ENCODE measurements at places on chromosomes 7 and 10.

GRCh38 chr10:58993480-58994221 lies 182.8 kb upstream of the PHYHIPL start:
- DNase-seq: no peak

GRCh38 chr7:92133133-92133736 lies 1.0 kb downstream of the CYP51A1 start:
- no peak for DNase-seq

- no peak for DNase-seq
Measured at GRCh38 chr7:50357426-50357825, 52.9 kb downstream of the IKZF1 start.

DNA sequence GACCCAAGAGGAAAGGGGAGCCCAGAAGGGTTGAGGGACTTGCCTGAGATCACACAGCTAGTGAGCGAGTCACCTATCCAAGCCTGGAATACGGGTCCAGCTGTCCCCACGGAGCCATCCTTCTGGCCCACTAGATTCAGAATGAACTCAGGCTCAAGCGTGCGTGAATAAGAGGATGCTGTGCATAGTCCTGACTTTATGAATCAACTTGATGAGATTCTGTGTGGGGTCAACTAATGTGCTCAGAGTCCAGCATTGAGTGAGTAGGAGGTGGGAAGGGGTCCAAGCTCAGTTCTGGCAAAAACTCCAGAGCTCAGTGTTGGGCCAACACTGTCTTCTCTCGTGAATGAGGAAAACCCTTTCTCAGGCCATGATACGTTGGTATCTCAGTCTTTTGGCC lies 41.4 kb downstream of the CAMK1D start:
- DNase-seq: no peak

GRCh38 chr10:30528429-30528786 lies 94.4 kb downstream of the MAP3K8 start:
- DNase-seq: no peak

All from LHCN-M2 (cell line).